Inflammatory macrophage treated with lipopolysaccharide for 1 hour (primary cell): ENCODE measurements at places on chromosomes 5 and 9.

- no peak for DNase-seq
Observed at GRCh38 chr5:72390836-72391235, 70.7 kb downstream of the PTCD2 start.

- DNase-seq: no peak
Observed at GRCh38 chr5:110703481-110703880, 23.0 kb downstream of the TMEM232 start.

DNA sequence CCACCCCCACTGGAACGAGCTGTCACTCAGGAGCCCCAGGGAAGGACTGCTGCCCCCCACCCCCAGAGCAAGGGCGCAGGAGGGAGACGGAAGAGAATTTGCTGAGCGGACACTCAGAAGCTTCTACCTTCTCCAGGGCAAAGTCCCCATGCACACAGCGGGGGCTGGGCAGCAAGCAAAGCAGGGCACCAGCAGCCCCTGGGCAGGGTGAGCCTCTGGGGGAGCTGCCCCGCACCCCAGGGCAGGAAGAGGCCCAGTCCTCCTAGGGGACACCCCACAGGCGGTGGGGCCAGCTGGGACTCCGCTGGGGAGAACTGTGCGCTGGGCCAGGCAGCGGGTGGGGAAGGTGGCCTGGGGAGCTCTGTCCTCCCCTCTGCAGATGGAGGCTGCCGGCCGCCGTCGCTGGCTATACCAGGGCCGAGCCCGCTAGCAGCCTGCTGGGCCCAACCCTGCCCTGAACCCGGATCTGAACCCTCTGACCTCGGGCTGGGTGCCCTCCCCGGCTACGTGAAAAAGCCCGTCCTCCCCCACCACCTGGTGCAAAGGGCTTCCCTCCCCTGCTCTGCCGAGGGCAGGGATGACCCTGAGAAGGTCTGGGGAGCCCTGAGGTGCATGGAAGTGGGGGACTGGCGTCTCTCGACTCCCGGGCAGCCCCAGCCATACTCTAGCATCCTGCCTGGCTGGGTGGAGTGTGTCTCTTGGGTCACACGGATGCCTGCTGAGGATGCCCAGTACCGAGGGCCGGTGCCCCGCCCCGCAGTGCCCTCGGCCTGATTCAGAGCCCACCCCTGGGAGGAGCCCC is 597 bp upstream of the SLC34A3 start:
- DNase-seq: no peak

DNA sequence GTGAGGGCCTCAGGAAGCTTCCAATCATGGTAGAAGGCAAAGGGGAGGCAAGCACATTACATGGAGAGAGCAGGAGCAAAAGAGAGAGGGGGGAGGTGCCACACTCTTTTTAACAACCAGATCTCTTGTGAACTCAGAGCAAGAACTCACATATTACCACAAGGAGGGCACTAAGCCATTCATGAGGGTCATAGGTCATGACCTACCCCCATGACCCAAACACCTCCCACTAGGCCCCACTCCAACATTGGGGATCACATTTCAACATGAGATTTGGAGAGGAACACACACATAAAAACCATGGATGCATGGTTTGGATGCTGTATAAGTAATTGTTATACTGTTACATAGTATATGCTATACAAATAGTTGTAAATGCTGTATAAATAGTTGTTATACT is 17.5 kb downstream of the POLK start:
- DNase-seq: no peak

DNA sequence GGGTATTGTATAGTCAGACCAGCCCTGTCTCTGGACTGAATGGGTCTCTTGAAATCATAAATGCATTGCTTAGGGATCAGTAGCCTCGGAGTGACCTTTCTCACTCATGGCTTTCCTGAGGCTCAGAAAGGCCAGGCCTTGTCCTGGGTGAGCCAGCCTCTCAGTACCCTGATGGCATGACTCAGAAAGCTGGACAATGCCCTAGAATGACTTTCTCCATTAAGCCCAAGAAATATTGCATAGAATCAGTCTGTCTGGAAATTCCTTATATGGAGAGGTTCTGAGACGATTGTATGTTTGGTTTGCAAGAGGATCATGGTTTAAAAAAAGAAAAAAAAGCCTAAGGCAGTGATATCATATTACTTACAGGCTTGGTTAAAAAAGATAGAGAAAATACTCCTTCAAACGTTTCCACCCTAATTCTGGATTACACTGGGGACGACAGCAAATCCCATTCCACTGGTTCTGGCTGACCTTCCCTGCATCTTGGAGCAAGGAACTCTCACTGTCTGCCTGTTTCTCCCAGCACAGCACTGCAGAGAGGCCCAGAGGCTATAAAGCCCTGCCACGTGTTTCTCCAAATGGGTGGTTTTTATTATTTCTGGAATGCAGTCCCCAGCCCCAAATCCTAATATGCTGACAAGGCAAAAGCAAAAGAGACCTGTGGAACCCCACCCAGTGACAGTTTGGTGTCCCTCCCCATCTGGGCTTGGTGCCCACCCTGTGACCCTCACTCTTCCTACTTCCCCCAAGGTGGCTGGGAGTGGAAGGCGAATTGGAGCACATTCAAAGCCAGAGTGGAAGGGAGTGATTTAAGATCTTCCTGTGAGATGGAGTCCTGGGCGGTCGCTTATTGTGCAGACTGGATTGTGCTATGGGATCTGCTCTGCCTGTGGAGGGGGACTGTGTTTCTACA is 34.4 kb downstream of the MAP1B start:
- no peak for DNase-seq

DNA sequence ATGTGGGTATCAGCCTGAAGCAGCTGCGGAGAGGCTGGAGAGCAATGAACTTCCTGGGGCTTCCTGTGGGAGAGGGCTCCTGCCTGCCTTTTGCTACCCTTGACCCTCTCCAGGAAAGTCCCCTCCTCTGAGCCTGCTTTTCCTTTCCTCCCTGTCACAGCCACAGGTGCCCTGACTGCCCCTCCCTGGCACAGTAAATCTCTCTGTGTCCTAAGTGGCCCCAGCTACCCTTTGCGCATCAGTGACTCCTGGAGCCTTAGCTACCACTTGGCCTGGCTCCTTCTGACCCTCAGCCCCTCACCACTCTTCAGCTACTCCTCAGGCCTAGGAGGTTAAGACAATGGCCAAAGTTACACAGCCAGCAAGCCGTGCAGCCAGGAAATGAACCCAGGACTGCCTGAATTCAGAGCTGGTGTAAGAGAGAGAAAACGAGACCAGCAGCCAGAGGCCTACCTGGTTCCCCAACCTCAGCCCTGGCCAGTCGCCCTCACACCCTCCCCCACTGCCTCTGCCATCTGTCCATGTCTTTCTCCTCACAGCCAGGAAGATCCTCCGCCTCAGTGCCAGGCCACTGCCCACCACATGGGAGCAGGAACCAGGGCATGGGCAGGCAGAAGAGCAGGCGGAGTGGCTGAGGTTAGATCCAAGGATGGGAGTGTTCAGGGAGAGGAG is 18.6 kb downstream of the CNTFR start:
- no peak for DNase-seq

GRCh38 chr5:106076655-106077054 is 1594.1 kb downstream of the EFNA5 start:
- no peak for DNase-seq

- peak; percentile 4 for DNase-seq
Observed at GRCh38 chr5:1003296-1003937, 5.2 kb upstream of the NKD2 start.

DNA sequence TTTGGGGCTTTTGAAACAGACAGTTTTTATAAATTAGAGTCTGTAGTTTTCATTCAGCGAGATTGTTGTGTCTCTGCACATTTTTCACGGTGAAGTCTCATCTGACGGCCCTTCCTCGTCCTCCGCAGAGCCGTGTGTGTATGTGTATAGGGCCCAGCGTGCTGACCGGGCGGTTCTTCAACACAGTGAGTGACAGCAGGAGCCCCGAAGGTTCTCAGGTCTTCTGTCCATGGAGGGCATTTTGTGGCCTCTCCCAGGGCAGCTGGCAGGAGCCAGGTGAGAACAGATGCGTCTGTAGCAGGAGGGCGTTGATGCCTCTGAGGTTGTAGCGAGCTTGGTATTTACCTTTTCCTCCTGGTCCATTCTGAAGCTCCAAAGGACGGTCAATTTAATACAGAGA is 116.0 kb upstream of the LPCAT1 start:
- DNase-seq: no peak

DNA sequence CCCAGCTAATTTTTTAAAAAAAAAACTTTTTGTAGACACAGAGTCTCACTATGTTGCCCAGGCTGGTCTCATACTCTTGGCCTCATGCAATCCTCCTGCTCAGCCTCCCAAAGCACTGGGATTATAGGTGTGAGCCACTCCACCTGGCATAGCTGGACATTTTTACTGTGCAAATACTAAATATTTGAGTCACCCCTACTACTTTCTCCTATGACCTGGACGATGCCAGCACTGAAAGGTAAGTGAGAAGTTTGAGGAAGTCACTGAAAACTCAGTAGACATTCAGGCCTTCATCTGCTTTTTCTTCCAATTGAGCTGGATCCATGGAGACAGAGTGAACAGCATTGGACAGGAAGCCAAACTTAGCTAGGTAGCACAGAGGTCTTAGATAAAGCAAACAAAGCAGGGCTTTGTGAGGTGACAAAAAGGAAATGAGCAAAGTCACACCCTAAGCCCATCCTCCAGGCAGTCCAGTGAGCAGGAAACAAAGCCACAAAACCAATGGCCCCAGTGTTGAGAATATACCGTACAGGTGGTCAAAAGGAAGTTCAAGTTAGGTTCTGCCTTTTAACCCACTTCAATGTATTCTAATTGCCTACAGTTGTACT is 192.6 kb upstream of the RASA1 start:
- DNase-seq: no peak

DNA sequence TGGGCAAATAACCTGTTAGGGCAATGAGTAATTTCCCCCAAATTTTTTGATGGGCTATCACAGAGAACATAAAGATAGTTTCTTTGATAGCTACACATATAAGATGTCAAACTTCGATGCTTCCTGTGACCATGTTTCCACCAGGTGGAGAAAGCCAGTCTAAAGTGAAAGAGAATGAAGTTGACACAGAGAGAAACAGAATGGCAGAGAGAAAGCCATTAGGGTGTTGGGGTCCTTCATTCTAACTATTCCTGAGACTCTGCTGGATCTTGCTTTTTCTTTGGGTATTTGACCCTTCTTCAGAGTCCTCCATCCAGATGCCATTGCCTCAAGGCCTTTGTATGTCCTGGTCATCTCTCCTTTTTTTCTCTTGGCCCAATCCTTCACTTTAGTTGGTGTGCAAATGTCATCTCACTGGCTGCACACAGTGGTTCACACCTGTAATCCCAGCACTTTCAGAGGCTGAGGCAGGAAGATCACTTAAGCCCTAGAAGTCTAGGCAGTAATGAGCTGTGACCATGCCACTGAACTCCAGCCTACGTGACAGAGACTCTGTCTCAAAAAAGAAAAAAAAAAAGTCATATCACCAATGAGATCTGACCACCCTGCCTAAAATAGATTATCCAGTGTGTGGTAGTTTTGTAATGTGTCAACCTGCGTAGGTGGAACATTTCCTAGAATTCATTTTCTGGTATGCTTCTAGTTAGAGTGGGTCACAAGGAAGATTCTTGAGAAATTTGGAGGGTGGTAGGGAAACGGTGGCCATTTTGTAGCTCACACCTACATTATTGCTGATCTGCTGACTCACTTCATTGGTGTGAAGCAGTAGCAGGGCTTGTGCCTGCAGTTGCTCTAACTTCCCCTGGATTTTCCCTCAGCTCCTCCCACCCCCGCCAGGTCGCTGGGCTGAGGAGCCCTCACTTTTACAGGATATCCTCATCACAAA is 20.8 kb upstream of the KIF2A start:
- DNase-seq: peak; percentile 54

DNA sequence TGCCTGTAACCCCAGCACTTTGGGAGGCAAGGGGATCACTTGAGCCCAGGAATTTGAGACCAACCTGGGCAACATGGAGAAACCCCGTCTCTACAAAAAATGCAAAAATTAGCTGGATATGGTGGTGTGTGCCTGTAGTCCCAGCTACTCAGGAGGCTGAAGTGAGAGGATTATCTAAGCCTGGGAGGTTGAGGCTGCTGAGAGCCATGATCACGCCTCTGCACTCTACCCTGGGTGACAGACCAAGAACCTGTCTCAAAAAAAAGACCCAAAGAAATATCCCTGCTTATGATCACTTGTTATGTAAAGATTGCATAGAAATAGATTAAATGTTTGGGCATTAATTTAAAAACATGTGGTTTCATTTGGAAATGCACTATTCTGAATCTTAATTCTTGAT is 125.1 kb downstream of the UGCG start:
- no peak for DNase-seq

DNA sequence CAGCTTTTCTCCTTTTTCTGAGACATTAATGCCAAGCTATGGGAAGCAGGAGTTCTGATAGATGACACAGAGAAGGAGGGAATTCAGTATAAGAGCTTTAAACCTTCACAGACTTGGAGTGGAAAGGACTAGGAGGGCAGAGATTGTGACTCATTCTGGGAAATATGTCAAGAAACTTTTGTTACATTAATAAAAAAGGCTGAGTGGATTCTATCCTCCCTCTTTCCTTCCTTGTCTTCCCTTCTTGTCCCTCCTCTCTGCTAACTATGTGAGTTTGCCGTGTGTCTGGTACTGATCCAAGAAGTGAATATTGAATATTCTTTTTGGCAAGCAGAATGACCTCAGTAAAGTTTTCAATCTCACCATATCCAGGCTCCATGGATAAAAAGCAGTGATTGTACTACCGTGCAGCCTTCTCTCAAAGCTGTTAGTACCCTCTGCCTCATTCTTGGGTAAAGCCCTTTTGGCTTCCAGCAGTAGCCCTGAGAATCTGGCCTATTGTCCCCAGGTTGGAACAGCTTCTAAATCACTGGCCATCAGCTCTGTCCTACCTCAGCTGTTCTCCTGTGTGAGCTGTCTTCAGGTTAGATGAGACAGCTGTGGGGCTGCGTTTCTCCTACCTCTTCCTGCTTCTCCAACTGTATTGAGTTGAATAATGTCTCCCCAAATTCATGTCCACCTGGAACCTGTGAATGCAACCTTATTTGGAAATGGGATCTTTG is 73.9 kb downstream of the ATG10 start:
- DNase-seq: no peak

DNA sequence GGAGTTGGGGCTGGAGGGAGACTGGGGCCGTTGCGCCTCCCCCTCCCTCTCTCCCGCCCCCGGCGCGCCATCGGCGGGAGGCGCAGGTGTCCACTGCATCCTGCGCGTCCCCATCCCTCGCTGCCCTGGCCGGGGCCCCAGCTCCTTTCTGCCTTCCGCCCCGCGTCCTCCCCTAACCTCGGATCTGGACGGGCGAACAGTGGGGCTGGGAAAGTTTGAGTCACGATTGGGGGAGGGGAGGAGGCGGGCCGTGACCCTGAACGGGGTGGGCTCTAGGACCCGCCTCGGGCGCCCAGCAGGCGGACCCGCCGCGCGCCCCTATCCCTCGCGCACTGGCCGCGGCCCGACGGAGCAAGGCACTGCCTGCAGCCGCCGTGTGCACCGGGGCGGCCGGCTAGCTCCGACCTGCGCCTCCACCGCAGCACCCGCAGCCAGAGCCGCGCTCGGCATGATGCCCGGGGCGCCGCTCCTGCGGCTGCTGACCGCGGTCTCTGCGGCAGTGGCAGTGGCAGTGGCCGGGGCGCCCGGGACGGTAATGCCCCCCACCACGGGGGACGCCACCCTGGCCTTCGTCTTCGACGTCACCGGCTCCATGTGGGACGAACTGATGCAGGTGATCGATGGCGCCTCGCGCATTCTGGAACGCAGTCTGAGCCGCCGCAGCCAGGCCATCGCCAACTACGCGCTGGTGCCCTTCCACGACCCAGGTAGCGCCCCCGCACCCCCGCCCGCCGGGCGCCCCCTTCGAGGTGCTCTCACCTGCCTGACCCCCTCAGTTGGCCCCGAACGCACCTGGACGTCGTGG is at the start of gene HMCN2:
Gene HMCN2 (plus strand): TSS at position 330 of the 805 bp plus-strand sequence. CDS start 119 bp downstream, at position 449.
- no peak for DNase-seq

GRCh38 chr9:112044186-112044585 is 130.9 kb downstream of the SUSD1 start:
- DNase-seq: no peak
